ENCODE measurements at places on chromosomes 5 and 9.

GRCh38 chr5:143014017-143014651, 244.0 kb downstream of the ARHGAP26 start:
- no peak for DNase-seq

GRCh38 chr5:9105851-9106250, 440.0 kb downstream of the SEMA5A start:
- no peak for DNase-seq

DNA sequence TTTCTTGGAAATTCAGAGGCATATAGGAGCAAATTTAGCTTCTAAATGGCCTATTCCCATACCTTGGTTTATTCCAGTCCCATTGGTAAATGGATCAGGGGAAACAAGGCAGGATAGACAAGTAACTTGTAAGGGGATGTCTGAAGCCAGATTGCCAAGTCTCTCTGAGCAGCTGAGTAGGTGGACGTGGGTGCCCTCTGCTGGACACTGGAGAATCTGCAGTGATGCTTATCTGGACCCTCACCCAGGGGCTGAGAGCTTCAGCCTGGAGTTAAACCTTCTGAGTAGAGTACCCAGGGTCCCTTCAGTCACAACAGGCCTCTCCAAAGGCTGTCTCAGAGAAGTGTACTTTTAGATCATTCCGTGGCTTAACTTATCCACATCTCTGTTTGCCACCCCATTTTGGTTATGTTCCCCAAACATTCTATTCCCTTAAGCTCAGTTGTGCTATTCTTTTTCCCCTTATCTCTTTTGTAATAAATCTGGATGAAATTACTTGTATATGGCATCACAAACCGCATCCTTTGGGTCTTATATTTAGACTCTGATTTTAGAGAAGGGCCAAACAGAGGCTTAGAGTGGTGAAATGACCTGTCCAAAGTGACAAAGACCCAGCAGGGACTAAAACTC, 218.3 kb upstream of the GLRA1 start:
- peak; percentile 48 for DNase-seq

DNA sequence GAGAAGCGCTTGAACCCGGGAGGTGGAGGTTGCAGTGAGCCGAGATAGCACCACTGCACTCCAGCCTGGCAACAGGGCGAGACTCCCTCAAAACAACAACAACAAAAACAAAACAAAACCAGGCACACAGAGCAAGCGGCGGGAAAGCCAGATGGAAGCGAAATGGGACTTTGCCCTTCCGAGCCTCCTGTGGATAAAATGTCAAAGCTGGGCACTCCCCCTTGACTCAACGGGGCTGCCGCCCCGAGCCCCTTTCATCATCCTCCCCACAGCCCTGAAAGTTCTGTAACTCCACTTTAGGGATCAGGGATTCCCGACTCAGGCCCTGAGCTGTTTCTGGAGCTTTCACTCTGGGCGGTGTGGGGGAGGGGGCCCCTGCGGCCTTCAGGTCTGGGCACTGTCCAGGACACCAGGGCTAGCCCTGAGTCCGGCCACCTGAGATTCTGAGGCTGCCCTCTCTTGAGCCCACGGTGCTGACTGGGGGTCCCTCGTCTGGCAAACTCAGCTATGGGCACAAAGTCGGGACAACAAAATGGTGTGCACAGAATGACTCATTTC, 30.6 kb upstream of the OBP2B start:
- no peak for DNase-seq

GRCh38 chr9:136688274-136689107, 1.2 kb upstream of the AGPAT2 start:
- DNase-seq: no peak

GRCh38 chr9:127786773-127787104, 905 bp downstream of the CDK9 start:
- peak; percentile 27 for DNase-seq

GRCh38 chr9:113624721-113625120, 161.2 kb downstream of the RGS3 start:
- no peak for DNase-seq

DNA sequence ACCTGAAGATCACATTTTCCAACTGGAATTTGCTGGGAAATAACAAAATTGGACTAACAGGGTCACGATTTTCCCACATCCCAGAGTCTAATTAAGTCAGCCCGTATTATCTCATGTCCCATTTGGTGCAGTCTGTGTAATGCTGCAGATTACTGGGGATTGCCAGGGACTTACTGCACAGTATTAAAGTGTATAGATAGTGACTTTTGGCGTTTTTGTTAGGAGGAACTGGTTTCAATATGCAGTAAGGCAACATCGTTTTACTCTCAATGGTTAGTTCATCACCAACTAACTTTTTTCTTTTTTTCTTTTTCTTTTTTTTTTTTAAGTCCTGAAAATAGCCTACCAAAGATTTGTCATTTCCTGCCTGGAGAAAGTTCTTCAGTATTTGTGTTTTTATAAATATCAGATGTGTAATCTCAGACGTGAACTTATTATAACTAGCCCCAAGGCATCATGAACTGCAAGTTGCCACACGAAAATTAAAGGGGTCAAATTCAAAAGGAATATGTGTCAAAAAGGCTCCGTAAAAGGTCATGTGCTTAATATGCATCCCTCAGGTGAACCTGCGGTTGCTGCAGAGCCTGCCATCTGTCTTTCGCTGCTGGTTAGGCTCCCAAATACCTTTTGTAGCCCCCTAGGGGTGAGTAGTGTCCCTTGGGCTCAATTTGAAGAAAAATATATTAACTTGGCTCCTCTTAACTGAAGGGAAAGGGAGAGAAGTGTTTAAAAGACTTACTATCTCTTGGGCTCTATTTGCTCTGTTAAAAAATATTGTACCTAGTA, 176.7 kb upstream of the ADAMTSL1 start:
- DNase-seq: peak; percentile 44

GRCh38 chr5:855771-856530, 5.2 kb upstream of the ZDHHC11 start:
- DNase-seq: no peak

Data from iris pigment epithelial cell (primary cell).